Erythroblast (primary cell): ENCODE measurements at places on chromosomes 7 and 10.

GRCh38 chr10:131695496-131696165 lies 205.2 kb upstream of the PPP2R2D start:
- DNase-seq: no peak

- no peak for DNase-seq
Measured at GRCh38 chr7:98203261-98203963, 7.8 kb upstream of the BHLHA15 start.

GRCh38 chr10:112952282-112953173 lies 2.5 kb downstream of the TCF7L2 start:
- DNase-seq: no peak

DNA sequence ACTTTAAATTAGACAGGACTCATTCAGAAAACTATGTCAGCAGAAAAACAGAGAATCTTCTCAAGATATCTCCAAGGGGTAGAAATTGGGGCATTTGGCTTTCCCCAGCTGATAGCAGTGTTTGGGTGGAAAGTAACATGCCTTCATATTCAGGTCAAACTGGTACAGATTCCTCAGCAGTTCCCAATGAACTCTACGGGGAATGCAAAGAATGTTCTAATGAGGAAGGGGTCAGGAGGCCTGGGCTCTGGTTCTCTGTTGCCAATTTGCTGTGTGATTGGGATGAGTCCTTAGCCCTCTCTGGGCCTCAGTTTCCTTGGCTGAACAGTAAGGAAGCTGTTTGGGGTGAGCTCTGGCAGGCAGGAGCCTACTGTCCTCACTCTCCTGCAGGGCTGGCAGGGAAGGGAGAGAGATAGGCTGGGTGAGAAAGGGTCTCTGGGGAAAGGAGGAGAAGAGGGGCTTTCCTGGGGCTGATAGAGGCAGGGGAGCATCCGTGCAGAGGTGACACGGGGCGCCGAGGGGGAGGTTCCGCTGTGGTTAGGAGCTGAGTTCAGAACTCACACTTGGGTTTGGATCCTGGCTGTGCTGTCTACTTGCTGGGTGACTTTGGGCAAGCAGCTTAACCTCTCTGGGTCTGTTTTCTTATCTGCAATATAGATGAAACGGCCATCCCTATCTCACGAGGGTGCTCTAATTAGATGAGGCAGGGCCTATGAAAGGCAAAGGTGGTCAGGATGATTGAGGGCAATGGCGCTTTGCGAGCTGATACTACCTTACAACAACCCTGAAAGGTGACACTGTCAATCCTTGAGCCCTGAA lies 45.1 kb downstream of the SPOCK2 start:
- no peak for DNase-seq

GRCh38 chr10:62237966-62238365 lies 30.7 kb downstream of the RTKN2 start:
- no peak for DNase-seq

DNA sequence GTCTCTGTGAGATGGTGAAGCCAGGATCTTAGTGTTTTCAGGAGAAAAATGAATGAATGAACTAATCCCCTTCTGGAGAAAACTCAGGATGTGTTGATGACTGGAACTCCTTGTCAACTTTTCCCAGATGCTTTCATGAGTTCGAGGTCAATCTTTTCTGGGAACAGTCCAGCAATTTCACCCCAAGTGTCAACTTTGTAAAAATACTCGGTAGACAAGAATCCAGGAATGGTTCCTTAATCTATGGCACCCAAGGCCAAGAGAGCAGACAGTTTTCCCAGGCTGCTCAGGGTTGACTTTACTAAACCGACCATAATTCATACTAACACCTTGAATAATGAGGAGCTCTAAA lies 31.1 kb upstream of the LYZL1 start:
- DNase-seq: no peak

DNA sequence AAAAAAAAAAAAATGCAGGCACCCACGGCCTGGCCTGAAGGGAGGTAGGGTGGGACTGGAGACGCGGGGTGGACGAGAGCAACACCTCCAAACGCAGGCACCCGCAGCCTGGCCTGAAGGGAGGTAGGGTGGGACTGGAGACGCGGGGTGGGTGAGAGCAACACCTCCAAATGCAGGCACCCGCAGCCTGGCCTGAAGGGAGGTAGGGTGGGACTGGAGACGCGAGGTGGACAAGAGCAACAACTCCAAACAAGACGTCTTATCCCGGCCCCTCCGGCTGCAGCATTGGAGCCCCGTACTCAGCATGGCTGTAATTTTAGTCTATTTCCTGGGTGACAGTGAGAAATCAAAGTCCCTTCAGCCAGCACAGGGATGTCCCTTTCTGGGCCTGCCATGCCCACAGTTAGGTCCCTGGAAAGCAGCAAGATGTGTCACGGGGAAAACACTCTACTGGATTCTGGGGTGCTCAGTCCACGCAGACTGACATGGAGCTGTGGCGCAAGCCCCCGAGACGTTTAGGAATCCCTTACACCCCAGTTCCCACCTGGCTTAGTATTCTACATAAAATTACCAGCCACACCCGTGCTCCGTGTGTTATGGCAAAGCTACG lies 119.9 kb downstream of the WDR37 start:
- DNase-seq: no peak

DNA sequence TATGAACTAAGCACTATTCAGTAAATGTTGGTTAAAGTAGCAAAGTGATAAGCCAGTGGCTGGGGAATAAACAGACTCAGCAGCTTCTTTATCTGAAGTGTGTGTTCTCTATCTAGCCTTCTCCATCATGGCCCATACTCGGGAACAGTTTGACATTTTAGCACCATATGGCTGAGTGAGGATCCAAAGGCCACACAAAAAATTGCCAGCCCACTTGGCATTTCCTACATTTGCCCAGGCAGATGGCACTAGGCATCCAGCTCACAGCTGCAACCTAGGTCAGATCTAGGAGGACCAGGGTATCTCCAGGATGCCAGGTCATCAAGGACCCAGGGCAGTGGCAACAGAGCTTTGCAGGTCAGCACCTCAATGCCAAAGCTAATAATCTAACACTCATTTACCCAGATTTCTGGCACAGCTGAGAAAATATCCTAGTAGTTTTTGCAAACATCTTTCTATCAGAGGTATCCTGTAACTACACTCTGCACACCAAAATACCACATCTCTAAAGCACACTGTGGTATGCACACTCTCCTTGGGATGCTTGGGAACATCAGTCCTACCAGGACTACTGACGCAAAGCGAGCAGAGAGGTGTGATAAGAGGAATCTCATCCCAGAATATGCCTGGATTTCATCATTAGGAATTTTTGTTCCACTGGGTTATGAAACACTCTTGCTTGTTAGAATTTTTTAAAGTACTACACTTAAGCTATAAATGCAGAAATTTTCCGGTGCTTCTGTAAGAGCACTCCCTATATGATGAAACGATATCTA lies 61.7 kb downstream of the DOCK4 start:
- no peak for DNase-seq

DNA sequence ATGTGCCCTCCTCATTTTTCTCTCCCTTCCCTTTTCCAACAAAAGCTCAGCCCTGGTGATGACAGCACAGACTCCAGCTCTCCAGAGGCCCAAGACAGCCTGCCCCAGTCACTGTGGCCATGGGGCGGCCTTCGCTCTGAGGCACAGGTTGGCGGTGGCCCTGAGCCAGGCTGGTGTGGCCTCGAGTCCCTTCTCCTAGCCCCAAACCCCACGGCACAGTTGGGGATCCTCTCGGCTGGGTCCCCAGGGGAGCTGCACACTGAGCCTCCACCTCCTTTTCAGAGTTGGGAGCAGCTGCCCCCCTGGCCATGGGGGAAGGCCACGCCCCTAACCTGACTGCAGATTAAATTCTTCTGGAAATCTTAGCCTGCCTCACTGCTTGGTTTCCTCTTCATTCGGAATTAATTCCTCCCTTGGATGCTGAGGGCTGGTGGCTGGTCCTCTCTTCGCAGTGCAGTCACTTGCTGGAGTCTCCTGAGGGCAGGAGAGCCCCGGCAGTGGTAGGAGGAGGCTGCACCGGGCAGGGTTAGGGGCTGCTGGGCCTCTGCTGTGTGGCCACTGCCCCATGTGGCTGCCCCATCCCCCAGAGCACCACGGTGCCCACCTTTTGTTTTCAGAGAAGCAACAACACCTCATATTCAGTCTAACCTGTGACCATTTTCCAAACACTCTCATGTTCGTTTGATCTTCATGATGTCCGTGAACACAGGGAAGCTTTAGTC lies 426.6 kb downstream of the DNAJB6 start:
- no peak for DNase-seq

GRCh38 chr10:98098247-98098646 lies 36.2 kb upstream of the R3HCC1L start:
- DNase-seq: no peak

GRCh38 chr7:144854839-144855424 lies 19.1 kb upstream of the TPK1 start:
- DNase-seq: peak; percentile 23

DNA sequence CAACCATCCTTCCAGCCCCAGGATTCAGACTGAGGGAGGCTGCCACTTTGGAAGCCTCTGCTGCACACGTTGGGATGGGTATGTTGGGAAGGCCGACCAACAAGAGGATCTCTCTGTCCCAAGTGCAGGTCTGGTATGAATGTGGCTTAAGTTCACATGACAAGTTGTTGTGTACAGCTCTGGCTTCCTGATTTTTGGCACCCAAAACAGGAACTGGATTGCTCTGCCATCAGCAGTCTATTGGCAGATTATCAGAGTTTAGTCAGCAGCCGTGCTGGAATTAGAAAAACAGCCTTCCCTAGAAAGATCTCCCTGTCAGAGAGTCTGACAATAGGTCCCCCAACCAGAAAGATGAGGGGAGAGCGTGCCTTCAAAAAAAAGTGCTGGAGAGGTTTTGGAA lies 66.9 kb downstream of the GOLGA7B start:
- no peak for DNase-seq

GRCh38 chr7:17326378-17326777 lies 27.9 kb downstream of the AHR start:
- DNase-seq: no peak

DNA sequence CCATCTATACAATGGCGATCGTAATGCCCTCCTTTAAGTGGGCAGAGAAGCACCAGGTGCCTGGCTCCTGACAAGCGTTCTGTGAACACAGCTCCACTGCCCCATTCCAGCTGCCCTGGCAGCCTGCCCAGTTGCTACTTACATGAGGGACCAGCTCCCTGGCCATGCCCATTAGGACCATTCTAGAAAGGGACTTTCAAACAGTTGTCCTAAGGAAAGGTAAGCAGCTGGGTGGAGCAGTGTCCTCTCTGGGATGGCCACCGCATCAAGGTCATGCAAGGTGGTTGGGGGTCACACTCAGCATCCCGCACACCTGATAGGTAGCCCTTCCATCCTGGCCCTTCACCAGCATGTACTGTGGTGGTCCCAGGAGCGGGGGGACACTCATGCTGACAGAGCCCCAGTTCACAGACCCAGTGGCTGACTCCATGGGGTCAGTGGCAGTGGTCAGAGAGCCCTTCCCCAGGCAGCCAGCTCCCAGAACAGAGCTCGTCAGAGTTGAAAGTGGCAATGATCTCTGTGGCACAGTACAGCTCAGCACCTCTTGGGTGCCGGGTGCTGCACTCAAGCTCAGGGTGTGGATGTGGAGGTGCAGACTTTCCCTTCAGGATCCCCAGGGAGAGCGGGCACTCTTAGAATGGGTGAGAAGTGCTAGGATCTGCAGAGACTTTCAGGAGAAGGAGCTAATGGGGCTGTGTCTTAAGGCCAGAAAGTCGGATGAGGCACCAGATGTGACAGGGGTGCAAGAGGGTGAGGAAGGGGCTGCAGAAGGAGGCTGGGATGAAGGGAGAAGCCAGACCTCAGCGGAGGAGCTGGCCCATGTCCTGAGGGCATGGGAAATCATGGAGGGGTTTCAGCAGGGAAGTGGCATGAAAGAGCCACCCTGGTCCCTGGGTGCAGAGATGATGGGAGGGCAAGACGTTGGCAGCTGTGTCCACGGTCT lies 10.9 kb downstream of the MMRN2 start:
- DNase-seq: no peak

- no peak for DNase-seq
Measured at GRCh38 chr7:84669177-84669732, 474.7 kb upstream of the SEMA3A start.

DNA sequence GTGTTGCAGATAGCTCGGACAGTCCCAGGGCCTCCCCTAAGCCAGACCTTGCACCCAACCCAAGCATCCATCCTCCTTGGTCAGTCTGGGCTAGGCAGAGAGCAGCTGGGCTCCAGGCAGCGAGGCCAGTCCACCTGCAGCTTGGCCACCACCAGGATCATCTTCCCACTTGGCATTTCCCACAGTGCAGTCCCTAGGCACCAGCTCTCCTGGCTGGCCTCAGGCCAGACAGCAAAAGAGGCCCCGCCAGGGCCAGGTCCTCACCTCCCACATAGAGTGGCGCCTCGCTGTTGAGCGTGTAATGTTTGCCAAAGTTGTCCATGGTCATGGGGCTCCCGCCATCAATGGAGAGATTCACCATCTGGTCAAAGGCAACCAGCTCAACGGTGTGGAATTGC lies 171.7 kb downstream of the LCOR start:
- no peak for DNase-seq

DNA sequence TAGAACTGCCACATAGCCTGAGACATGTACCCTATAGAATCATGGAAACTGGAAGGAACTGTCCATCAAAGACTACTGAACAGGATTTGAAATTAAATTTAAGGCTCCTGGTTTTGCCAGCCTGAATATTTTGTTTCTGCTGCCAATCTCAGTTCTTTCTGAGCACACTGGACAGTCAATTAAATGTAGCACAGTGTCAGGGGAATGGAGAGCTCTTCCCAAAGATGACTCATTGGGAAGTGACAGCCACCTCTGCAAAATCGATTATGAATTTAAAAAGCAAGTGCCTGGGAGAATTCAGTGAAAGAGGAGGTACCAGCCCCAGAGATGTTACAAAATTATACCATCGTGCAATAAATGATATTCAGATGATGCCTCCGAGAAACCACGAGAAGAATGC lies 47.8 kb downstream of the CPXM2 start:
- no peak for DNase-seq

- DNase-seq: no peak
Measured at GRCh38 chr10:122878799-122879338, 512 bp downstream of the FAM24B start.

- no peak for DNase-seq
Measured at GRCh38 chr10:118002581-118002980, 44.2 kb downstream of the RAB11FIP2 start.

- DNase-seq: no peak
Measured at GRCh38 chr7:55191926-55192692, 173.0 kb upstream of the LANCL2 start.
